ENCODE measurements at places on chromosomes 1 and 21.

GRCh38 chr1:22108339-22109105, 34.4 kb downstream of the WNT4 start:
- DNase-seq = no peak

- no peak for DNase-seq
Observed at GRCh38 chr1:42141978-42142377, 11.2 kb upstream of the GUCA2B start.

DNA sequence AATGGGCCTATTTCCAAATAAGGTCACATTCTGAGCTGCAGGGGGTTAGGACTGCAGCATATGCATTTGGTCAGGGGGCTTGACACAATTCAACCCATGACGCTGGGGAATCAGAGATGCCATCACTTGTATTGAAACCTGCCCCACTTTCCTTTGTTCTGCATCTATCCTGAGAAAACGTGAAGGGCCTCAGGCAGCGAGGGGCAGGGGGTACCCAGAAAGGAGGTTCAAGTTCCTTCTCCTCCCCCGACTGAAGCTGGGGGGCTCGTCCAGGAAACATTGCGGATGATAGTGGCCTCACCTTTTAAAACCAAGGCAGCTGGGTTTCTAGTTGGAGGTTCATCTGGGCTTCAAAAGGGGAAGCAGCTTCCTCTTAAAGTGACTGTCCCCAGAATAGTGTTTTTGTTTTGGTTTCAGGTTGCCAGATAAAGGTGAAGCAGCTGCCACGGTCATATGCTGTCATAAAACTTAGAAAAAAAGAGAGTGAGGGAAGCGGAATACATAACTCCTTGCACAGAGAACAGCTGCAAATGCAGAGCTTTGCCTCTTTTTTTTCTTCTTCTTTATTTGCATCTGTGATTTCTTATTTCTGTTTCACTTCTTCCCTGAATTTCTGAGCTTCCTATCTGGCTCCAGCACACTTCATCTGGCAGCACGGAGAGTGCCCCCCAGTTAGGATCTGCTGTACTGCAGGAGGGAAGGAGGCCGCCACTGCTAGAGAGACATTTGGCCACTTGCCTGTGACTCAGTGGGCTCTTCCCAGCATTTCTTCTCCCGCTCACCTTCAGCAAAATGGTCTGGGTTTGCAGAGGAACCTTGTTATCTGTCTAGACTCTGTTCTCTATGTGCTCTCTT, 142.0 kb downstream of the AJAP1 start:
- DNase-seq = no peak

DNA sequence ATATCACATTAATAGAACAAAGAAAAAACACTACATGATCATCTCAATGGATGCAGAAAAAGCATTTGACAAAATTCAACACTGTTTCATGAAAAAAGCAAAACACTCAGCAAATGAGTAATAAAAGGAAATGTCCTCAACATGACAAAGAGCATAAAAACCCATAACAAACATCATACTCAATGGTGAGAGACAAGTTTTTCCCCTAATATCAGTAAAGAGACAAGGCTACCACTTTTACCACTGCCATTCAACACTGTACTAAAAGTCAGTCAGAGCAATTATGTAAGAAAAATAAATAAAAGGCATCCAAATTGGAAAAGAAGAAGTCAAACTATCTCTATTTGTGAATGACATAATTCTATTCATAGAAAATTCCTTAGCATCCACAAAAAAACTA, 64.3 kb downstream of the ZNF644 start:
- no peak for DNase-seq

DNA sequence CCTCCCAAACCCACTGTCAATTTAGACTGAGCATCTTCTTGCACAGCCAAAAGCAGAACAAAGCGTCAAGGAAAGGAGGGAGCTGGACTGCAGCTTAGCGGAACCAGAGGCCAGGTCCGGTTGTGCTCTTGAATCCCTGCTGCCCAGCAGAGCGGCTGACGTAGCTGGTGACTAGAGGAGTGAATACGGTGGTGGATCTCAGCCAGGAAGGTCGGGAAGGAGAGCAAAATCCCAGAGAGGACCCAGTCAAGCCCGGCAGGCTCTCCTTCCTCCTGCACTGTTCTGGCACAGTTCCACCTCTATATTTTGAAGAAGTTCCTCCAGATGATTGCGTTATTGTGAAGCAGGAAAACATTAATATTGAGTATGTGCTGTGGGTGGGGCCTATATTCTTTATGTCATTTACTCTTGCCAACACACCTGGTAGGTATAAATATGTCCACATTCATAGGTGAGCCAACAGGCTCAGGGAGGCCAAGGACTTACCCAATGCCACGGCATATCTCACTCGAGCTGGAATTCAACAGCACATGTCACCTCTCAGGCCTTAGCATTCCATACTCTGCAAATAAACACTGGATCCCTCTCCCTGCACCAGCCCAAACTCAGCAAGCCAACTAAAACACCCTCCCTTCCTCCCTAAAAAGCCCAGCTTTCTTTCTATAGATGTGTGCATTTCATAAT, 23.6 kb upstream of the ABCB10 start:
- DNase-seq = no peak

DNA sequence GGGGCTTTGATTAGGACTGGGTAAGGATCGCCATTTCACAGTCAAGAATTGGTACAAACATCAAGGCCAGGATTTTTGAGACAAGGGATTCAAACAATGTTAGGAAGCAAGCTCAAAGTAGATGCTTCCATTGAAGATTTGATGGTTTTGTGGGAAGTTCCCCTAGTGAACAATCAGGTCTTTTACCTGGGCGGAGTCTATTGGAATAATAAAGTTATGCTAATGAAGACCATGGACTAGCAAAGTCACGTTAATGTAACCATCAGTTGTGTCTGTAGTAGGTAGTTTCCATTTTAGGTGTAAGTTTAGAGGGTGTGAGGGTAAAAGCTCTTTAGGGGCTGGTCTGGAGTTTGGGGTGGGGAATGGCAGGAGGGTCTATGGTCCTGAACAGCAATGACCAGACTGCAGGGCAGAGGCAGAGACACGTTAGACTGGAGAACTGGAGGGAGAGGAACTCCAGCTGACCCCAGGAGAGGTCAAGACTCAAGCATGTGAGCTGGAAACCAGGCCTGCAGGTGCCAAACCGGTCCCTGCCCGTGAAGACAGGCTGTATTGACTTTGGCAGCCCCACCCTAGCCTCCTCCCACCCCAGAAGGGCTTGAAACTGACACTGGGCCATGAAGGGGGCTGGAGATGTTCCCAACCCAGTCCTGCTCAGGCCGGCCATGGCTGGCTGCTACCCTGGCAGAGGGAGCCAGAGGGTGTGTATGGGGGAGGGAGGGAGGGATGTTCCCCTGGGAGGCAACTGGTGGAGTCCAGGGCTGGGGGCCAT, 36.0 kb upstream of the GPR37L1 start:
- no peak for DNase-seq

- DNase-seq = peak; percentile 8
Observed at GRCh38 chr21:25170681-25171080, 436.6 kb downstream of the MRPL39 start.

GRCh38 chr1:11026052-11026451, 13.6 kb downstream of the TARDBP start:
- no peak for DNase-seq

All from urothelium cell line (cell line).